Esophagus squamous epithelium (tissue), 5 donors: ENCODE measurements at places on chromosomes 6 and 20. TPM values are rescaled to one million over a fixed set of nuclear protein-coding genes. Genes with fewer than 3 reads are reported as not detected.

DNA sequence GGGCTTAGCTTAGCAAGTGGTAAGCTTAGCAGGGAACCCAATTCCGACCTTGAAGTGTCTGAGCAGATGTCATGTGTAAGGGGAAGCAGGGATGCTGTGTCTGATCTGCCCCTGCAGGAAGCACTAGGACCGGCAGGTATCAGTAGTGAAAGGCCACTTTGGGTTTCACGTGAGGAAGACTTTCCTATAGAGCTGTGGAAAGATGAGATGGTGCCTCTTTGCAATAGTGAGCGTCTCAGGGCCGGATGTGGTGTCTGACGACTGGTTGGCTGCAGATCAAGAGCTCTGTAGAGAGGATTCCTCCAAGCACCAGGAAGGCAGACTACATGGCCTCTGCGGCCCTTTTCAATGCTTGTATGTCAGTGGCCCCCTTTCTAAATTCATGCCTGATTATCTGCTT is 98.3 kb downstream of the TIAM2 start:
- DNase-seq: no peak

DNA sequence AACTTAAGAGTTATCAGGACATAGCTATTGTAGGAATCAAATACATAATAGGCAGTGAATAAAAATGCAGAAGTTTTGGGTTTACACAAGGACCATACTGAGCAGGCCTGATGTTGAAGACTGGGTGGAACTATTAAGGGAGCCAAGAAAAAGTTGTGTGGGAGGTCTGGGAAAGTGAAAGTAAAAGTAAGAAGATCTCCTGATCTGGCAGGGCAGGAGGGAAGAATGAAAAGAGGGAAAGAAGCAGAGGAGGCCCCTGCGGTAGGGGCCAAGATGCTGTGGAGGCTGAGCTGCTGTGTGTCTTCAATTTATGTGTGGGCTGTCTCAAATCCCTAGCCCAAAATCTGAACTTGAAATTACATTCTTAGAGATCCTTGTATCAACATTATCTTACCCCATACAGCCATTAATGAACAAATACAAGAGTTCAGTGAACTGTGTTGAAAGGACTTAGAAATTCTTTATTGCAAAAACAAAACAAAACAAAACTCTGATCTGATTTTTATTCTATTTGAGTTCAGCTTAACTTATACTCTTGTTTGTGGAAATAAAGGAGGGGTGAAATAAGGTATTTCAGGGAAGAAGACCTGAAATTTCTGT is 1183.8 kb downstream of the HACE1 start:
- no peak for DNase-seq

- no peak for DNase-seq
Measured at GRCh38 chr6:143680141-143680540, 2.4 kb downstream of the PHACTR2 start.

- DNase-seq: no peak
Measured at GRCh38 chr6:150373260-150373701, 4.5 kb downstream of the IYD start.

GRCh38 chr6:26516481-26517427 is 16.7 kb downstream of the BTN1A1 start:
- DNase-seq: no peak

DNA sequence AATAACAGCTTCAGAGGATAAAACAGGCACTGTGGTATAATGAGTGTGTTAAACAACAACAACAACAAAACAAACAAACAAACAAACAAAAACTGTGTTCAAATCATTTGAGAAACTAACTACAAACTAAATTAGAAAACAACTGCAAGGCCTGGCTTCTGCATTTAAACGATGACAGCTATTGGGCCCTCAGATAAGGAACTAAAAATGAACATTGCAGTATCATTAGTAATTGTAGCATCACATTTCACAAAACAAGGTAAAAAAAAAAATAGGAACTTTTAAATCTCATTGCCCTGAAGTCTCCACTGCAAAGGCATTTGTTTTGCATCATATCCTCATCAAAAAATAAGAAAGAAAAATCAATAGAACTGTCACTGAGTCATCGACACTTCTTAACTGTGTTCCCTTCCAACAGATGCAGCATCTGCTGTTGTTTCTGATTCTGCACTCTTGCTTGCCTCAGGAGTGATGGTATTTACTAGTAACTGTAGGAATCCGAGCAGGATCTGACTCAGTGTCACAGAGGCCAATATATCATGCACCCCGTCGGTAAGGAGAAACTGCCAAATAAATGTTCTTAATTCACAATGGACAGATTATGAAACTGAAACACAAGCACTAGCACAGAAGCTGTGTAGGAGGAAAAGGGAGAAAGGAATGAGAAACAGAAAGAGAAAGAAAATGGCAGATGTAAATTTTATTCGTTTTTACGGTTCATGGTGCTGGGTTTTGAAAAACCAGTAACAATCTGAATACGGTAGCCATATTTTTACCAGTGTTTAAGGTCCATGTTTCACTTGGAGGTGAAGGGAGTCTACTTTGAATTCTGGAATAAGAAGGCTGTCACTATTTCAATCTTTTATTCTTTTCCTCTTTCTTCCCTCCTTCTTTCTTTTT is 365.7 kb upstream of the EPHA7 start:
- no peak for DNase-seq

GRCh38 chr20:19598117-19598850 is 159.8 kb upstream of the RIN2 start:
- DNase-seq: no peak

DNA sequence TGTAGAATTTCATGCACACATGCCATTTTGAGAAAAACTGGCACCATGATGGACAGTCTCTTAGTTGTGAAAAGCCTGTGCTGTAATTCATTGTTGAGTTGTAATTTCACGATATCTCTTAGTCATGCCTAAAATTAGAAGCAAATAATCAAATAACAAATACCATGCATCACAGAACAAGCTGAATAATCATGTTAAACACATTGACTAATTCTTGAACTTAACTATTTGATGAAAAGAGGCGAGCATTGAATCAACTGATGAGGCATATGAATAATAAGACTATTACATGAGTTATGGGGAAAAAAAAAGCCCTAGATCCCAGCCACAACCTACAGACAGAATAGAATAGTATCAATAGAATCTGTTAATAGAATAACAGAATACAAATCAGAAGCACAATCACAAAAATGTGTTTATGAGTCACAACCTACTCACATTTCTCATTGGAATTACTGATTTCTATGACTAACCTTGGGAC is 14.2 kb upstream of the RNF217 start:
- no peak for DNase-seq

DNA sequence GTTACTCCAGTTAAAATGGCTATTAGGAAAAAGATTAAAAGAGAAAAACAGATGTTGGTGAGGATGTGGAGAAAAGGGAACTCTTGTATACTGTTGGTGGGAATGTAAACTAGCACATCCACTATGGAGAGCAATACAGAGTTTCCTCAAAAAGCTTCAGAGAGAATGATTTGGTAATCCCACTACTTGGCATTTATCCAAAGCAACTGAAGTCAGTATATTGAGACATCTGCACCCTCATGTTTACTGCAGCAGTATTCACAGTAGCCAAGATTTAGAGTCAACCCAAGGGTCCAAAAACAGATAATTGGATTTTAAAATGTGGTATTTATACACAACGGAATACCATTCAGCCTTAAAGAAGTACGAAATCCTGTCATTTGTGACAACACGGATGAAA is 469.5 kb downstream of the QKI start:
- DNase-seq: no peak

DNA sequence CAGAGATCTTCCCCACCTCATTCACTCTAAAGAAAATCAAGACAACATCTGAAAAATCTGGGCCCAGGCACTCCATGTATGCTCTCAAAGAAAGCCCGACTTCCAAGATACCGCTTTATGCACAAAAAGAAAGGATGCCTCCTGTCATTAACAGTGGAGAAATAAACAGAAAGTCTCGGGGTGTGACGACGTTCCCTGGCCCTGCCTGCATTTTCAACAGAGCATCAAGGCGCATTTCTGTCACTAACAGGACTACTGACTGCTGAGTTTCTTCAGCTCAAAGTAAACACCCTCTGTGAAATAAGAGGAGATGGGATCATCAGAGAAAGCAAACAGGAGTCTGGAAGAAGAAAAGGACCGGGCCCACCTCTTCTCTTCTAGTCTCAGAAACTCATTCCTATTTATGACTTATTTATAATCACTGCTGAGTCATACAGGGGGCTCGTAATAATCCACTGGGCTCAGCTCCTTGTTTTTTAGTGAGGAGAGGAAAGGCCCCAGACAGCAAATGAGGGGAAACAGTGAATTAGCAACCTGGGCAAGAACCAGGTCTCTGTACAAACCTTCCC is 99.7 kb downstream of the ZMYND8 start:
- no peak for DNase-seq

- DNase-seq: no peak
Measured at GRCh38 chr6:122671251-122671650, 61.0 kb downstream of the PKIB start.

DNA sequence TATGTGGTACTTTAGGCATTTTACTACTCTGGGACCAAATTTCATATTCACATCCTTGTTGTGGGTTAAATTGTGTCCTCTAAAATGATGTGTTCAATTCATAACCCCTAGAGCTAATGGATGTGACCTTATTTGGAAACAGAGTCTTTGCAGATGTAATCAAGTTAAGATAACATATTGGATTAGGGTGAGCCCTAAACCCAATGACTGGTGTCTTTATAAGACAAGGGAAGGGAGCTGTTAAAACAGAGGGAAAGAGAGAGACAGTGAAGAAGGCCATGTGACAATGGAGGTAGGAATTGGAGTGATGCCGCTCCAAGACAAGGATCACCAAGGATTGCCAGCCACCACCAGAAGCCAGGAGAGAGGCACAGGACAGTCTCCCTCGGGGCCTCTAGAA is 220.0 kb downstream of the ADGRG6 start:
- no peak for DNase-seq

Gene PANK2
- total RNA-seq: 47.2 TPM

Gene IL17A
- total RNA-seq: not detected

Gene SMOC2
- 5.8 TPM for total RNA-seq

Gene SASH1
- 55.3 TPM for total RNA-seq

Gene TM9SF4
- 28.5 TPM for total RNA-seq

Gene RIPPLY2
- not detected for total RNA-seq

Gene GTSF1L
- total RNA-seq: not detected
